ENCODE measurements at places on chromosomes 7 and 10.

GRCh38 chr7:52735656-52736055, 299.8 kb upstream of the POM121L12 start:
- no peak for DNase-seq

DNA sequence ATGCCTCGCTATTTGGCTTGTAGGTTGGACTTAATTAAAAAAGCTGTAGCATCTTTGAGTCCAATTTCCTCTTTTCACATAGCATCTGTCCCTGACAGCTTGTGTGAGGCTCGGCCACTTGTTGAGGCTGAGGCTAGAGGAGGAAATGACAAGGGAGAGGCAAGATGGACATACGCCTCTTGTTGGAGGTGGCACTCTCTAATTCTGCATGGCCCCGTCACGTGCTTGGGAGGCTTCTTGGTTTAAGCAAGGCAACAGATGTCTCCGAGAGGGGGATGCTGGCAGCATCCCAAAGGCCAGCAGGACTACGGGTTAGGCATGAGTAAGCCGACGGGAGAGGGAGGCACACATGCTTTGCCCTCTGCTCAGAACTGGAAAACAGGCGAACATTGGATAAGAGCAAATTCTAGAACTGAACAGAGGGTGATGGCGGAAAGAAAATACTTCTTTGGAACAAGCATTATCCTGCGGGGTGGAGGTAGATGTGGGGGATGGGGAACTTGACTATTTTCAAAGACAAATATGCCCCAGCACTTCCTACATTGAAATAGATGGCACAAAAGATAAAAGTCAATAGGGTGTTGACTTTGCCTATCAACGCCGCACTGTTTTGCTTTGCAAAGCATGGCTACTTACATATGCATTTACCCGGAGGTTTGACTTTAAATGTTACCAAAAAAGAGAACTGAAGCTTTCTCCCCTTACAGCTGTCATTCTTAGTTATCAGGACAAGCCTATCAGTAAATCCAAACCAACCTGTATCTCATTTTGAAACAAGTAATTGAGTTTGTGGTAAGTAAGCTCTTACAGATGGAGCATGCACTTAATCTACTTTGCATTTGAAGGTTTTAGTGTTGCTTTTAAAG, 94.8 kb downstream of the CHN2 start:
- DNase-seq, result no peak

- no peak for DNase-seq
These were observed 38.5 kb downstream of the GRID1 start for GRCh38 chr10:86327954-86328725.

- DNase-seq, result no peak
These were observed 90.3 kb upstream of the CDK6 start for GRCh38 chr7:92926697-92927044.
